ENCODE measurements at places on chromosomes 5 and 9.

DNA sequence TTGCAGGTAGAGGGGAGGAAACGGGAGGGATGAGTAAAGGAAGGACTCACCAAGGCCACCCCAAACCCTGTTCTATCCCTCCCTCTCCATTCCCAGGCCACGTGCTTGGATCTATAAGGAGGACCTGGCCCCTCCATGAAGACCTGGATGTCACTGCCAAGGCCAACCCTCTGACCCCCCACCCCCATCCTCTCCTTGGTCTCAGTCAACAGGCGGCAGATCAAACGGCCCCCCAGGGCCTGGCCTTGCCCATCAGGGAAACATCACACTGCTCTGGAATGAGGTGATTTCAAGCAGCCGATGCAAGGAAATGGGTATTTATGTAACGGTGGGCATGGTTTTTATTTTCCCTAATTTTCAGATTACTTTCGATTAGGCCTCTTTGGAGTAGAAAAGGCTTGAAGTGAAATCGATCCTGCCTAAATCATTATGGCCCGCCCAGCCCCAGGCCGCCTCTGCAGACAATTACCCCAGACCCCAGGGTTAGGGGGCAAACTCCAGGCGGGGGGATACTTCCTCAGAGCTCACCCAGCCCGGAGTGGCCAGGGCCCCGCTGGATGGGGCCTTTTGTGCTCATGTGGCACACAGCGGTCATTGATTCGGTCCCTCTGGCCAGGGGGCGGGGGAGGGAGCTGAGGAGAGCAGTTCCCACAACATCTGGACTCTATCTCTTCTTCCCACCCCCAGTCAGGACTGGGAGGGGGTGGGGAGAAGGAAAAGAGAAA is 125.3 kb downstream of the PHF2 start:
- DNase-seq: no peak

- no peak for DNase-seq
Measured at GRCh38 chr5:126562823-126563222, 32.2 kb downstream of the ALDH7A1 start.

- DNase-seq: peak; percentile 34
Measured at GRCh38 chr5:89313044-89313443, 430.1 kb upstream of the MEF2C start.

GRCh38 chr5:173954671-173955521 is 34.1 kb upstream of the C5orf47 start:
- DNase-seq: no peak

DNA sequence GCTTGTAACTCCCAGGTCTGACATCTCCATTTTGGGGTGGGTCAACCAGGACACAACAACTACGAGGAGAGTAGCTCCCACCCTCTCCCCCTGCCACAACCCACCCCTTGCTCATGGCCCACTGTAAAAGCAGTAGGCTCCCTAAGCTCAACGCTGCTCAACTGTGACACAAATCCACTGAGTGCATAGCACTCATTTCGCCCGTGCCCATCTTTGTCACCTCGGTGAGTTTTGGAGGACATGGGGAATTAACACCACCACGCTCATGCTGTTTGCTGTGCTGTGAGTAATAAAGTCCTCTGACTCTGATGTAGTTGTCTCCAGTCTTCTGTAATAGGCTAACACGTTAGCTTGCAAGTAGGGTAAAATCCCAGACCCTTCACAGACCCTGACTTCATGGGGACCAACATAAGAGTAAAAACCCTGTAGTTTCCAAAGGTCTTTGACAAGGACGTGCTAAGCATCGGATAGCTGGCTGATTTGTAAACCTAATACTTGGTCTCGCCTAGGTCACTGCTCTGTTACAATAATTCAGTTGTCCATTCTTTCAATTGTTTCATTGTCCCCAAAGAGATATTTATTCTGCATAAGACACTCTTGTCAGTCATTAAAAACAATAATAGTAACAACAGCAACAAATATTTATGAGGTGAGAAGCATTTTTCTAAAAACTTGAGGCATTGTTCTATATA is 7.7 kb downstream of the PLGRKT start:
- no peak for DNase-seq

DNA sequence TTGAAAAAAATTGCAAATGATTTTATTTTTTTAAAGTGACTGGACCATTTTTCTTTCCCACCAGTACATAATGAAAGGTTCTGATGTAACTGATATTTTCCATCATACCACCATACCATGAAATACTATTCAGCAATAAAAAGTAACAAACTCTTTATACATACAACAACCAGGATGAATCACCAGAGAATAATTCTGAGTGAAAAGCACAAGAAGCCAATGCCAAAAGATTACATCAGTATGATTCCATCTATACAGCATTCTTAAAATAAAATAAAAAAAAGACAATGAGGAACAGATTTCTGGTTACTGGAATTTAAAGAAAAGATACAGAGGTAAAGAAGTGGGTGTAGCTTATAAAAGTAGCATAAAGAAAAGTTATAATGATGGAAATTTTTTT is 423.7 kb upstream of the ST8SIA4 start:
- no peak for DNase-seq
